Substantia nigra (tissue), 51 donors: ENCODE measurements at places on chromosomes 7 and 10.

DNA sequence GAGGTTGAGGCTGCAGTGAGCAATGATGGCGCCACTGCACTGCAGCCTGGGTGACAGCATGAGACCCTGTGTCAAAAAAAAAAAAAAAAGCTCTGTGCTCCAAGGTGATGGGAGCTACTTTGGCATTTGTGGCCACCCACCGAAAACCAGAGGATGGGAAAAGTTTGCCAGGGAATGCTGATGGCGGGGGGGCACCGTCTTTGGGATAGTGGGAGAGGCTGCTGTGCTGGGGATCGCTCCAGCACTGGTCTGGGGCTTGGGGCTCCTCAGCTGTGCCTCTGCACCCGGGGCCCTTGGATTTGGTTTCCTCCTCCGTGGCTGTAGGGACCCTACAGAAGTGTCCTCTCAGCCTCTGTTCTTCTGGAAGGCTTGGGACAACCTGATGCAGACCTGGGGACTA is 11.7 kb upstream of the RAMP3 start:
- no peak for DNase-seq

DNA sequence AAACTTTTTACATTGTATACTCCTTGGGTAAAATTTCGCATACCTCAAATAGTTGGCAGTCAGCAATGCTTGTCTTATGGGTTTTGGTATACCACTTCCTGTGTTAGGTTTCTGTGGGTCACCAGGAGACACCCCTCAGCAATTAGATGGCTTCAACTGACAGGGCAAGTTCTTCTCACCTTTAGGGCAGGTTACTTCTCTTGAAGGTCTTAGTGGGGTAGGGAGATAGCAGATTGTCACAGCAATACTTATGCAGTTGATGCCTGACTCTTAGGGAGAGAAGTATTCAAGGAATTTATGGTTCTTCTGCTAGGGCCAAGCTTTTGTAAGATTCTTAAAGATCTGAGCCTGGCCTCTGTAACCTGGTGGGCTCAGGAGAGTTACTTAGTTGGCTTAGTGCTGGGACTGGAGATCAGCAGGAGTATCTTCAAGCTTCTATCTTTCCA is 42.9 kb downstream of the MKLN1 start:
- no peak for DNase-seq

DNA sequence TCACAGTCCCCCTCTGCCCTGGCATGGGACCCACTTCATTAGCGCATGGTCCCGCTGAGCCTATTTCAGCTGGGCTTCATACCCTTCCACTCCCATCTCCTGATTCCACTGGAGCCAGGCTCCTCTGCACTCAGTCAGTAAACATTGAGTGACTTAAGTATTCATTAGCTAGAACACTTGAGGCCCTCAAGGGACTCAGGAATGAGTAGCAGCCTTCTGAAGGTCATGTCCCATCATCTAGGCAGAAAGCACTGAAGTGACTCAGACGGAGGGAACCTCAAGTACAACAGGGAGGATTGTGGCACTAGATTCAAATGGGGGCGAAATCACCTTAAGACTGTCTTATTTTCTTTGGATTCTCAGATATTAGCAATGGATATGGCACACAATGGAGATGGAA is 186.6 kb upstream of the INHBA start:
- no peak for DNase-seq

DNA sequence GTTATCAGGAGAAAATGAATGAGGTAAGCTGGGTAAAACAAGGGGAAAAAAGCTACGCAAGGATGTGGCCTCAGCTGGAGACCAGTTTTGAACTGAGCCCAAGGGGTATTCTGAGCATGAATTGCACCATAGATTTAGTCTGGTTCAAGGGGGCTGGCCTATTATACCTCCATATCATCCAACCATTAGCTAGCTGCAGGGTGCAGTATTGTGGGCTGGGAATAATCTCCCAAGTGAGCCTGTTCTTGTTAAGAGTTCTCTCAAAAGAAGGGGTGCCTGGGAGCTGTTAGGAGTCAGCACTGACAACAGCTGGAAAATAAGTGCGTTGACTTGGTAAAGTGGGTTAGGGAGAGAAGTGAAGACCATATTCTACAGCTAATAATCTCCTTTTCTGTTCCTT is 8.0 kb downstream of the TAS2R16 start:
- DNase-seq, result no peak

GRCh38 chr7:42494736-42495135 is 257.7 kb upstream of the GLI3 start:
- DNase-seq, result no peak

GRCh38 chr7:4792537-4793126 is 17.2 kb downstream of the AP5Z1 start:
- DNase-seq, result no peak

- DNase-seq, result no peak
Measured at GRCh38 chr10:15482156-15482555, 111.1 kb upstream of the FAM171A1 start.

DNA sequence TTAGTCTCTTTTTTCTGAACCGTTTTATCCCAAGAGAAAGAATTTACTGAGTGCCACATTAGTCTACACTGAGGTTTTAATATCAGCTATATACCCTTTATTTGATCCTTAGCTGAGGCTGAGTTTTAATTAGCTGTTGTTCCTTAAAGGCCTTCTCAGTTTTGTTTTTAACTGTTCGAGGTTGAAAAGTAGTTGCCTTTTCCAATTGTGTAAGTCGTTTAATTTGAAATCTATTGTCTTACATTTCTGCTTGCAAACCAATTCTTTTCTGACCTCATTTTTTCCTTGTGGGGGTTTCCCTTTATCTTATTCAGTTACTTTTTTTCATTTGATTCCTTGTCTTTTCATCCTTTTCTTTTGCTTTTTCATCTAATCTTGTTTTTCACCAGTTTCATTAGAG is 30.8 kb downstream of the UMAD1 start:
- DNase-seq, result no peak

GRCh38 chr10:58300676-58301075 is 31.7 kb downstream of the CISD1 start:
- no peak for DNase-seq

- DNase-seq, result no peak
Measured at GRCh38 chr10:21720090-21720489, 186.1 kb downstream of the MLLT10 start.

GRCh38 chr7:81355911-81356310 is 413.9 kb downstream of the HGF start:
- no peak for DNase-seq

DNA sequence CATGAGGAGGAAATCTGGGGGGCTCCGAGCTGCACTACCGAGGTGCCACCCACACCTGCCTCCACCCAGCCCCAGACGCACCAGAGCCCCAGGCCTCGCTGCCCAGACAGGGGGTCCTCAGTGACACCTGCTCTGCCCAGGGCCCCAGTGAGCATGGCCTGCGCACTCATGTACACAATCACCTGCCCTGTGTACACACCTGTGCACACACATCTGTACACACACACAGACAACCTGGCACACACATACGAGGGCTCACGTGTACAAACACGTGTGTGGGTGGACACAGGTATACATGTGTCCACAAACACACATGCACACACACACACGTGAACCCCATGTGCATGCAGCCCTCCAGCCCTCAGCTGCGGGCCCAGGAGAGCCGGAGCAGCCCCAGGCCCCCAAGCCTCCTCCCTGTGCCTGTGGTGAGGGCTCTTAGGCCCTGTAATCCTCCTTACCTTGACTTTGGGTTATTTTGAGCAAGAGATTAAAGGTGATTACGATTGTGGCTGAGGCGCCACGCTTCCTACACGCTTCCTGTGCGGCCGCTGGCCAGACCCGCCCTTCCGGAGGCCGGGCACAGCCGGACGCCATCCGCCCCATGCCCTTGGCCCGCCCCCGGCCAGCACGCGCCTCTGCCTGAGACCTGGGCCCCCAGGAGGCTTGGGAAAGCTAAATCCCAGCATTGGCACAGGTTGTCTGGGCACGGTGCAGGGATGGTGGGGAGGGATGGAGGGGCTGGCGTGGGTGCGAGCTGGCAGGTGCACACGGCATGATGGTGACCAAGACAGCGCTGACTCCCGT is 71.9 kb downstream of the ELFN1 start:
- DNase-seq, result no peak

GRCh38 chr7:91690541-91691070 is 189.9 kb downstream of the MTERF1 start:
- DNase-seq, result no peak

GRCh38 chr7:133839121-133839520 is 288.0 kb upstream of the LRGUK start:
- DNase-seq, result no peak

DNA sequence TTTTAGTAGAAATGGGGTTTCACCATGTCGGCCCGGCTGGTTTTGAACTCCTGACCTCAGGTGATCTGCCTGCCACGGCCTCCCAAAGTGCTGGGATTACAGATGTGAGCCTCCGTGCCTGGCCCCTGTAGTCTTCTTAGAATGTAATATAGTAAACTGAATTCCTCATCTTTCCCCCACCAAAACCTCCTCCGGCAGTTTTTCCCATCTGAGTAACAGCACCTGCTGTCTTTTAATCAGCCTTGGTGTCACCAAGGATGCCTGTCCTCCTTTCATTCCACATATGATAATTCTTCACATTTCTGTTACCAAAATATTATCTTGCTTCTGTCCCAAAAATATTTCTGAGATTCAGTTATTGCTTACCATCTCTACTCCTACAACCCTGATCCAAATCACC is 80.2 kb downstream of the ZEB1 start:
- no peak for DNase-seq

DNA sequence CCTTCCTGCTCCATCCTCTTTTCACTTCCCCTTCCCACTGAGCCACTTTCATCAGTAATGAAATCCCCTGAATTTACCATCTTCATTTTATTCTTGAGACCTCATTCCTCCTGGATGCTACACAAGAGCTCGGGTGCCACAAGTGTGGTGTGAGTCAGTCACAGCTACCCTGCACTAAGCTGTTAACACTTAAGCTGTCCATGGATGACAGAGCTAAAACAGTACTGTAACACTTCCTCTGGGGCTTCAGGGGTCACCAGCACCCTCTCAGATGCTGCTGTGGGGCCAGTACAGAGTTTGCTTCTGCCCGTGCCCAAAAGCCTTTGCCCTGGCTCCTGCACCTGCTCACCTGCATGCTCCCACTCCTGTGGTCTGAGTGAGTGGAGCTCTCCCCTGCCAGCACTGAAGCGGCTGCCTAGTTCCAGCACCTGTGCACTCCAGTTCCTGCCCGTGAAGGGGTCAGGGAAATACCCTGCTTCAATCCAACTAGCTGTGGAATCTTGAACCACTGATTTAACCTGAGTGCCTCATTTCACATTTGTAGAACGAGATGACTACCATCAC is 71.9 kb downstream of the POT1 start:
- no peak for DNase-seq

DNA sequence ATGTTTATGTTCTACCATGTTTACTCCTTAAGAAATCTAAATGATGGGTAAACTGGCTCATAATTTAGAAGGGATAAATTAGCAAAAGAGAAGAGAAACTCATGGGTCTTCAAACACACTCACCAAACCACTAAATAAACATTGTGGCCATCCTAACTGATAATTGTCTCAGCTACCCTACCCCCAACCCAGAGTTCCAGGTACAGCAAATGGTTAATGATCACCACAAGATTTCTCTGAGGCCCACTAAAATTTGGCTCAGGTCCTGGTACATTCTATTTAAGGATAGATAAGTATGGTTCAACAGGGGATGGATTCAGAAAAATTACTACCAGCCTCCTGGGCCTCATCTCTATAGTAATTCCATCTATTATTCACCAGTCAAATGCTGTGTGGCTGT is 21.4 kb downstream of the SLC25A13 start:
- no peak for DNase-seq

GRCh38 chr10:52111101-52111891 is 202.8 kb upstream of the DKK1 start:
- no peak for DNase-seq

- no peak for DNase-seq
Measured at GRCh38 chr10:68165643-68166042, 56.4 kb downstream of the MYPN start.

DNA sequence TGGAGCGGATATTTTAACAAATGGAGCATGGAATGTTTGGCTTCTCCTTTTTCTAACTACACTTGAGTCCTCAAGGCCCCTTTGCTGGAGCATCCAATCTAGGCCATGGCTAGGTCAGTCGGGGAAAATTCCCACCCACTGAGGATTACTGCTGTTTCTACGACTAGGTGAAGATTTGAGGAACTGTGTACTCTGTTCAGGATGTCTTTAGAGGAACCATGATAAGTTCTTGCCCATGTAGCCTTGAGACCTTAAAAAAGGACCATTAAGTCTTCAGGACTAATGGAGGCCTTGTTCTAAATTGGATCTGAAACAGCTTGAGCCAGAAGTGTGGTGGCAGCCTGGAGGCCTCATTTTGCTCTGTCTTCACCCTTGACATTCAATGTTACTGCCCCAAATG is 6.2 kb downstream of the AGK start:
- no peak for DNase-seq

DNA sequence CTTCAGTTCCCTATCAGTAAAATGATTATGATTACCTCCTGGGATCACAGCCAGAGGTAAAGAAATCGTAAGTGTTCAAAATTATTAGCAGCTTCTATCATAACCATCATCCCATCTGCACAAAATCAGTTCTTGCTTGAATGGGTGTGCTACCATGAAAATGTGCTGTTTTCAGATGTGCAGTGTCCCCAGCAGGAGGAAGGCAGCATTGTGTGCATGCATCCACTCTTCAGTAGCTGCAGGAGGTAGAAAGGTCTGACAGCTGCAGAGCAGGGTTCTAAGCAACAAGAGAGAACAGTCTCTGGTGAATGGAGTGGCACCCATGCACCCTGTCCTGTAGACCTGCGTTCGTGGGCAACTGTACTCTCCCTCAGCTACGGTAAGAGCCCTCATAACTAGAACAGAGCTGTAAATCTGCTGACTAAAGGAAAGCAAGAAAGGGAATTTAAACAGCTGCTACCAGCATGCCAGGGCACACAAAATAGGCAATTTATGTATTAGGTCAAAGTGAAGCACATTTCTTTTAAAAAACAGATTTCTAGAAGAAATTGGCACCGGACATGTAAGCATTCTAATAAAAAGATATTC is 21.2 kb downstream of the VSTM2A start:
- DNase-seq, result no peak

DNA sequence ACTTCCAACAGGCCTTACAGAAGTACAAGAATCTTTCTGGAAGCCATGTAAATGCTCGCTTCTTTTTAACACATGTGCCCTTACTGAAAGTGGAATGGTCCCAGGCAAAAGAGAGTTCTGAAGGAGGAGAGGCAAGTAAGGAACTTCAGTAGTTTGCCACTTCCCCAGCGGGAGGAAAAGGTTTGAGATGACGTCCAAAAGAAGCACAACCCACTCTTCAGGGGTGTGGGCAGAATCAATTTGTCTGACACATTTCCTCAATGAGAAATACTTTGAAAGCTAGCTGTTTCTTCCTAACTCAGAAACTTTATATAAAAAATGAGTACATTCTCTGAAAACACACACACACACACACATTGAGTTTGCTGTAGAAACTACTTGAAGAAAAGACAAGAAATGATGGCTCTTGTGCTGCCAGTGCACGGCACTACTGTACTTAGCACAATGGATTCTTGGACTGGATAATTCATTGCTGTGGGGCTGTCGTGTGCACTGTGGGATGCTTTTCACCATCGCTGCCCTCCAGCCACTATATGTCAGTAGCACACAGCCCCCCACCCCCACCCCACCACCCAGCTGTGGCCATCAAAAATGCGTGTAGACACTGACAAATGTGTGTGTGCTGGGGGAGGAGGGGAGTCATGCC is 183.0 kb downstream of the SRPK2 start:
- no peak for DNase-seq
